ENCODE measurements at places on chromosomes 4 and X.
A peak's percentile ranks its signal among the peaks of the same experiment; 100 is the strongest.

DNA sequence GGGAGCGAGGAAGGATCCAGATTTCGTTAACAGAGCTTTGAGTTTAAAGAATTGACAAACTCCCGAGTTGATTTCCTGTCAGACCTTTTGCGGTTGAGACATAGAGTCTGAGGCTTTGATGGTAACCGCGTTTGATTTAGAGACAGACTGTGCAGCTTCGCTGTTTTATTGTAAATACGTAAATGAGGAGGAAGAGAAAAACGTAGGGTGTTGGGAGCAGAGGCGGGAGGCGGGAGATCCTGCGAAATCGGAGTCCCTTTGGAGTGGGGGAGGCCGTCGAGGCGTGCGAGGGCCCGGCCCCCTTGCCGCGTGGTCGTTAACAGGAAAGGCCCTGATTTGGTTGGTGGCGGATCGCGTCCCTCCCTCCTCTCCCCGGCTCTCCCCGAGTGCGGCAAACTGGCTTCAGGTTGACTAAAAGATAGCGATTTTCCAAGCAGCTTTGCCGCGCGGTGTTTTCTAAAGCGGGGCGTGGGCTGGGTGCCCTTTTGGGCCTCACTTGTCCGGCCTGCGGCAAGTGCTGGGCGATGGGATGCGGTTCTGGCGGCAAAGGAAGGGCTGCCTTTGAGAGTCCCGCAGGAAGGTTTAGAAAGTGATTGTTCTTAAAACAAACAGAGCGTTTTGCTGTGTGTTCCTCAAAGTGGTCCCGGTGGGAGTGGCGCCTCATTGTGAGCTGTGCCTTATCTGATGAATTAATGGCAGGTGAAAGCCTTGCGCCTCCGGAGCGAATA, 857 bp downstream of the SCML1 start:
- peak; percentile 50 for DNase-seq
- no peaks in the 10 kb centered on the region for H3K27me3 ChIP-seq
- peak overlapping the region; percentile 92 for H3K27ac ChIP-seq
- peak overlapping the region; percentile 68 for H3K4me3 ChIP-seq

GRCh38 chr4:1992468-1993168, 16.2 kb downstream of the NELFA start:
- DNase-seq, result no peak
- H3K36me3 ChIP-seq, result peaks cover 32% of the 10 kb centered on the region
- no peaks in the 10 kb centered on the region for H3K27me3 ChIP-seq
- no peaks in the 10 kb centered on the region for H3K4me1 ChIP-seq

DNA sequence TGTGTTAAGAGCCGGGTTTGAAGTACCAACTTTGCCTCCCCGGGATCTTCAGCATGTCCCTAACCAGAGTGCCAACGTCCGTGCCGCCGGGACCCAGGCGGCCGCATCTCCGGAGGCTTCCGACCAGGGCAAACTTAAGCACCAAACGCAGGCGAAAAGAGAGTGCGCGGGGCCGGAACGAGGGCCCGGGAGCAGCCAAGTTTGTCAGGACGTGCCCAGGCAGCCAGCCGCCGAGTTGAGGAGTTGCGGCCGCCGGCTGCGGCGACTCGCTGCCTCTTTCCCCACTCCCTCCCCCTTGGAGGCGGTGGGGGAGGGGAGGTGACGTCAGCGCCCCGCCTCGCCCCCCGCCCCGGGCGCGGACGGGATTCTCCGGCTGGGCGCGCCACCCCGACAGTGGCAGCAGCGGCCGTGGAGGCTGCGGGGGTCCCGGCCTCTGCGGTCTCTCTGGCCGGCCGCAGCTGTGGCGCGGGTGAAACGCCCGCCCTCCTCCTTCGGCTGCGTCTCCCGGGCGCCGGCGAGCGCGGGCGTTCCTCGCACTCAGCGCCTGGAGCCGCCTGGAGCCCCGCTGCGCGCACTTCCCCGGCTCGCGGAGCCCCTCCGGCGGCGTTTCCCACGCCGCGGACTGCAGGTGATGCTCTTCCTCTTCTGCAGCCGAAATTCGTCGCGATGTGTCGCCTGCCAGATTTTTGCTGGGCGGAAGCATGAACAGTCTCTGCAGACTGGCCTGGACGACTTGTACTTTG, 2.9 kb upstream of the FAT1 start:
- DNase-seq, result peak; percentile 88
- no peaks in the 10 kb centered on the region for H3K36me3 ChIP-seq
- no peaks in the 10 kb centered on the region for H3K4me1 ChIP-seq
- peak overlapping the region; percentile 94 for H3K27ac ChIP-seq
- H3K4me3 ChIP-seq, result peak overlapping the region; percentile 69
- H3K27me3 ChIP-seq, result peaks cover 13% of the 10 kb centered on the region

DNA sequence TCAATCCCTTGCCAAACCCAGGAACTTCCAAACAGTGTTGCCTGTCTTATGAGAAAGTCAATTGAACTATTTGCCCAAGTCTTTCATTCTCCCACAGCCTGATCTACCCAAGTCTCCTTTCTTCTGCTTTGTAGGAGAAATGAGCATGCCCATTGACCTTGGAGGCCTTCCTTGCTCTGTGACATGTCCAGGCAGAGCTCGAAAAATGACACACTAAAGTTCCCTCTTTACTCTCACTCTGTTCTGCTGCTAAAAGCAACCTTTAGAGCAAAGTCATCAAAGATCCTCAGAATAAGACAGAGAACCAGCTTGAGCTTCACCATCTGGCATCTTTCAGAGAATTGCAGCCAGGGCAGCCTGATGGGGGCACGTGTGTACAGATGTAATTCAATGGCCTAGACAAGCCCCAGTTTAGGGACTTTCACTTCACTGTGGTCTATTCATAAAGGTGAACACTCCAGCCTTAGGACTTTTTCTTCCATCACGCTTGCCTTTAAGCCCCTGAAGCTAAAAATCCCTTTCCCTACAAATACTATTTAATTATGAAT, 136.4 kb downstream of the AMELX start:
- H3K27ac ChIP-seq, result no peak overlapping the region
- H3K4me3 ChIP-seq, result no peak overlapping the region
- no peaks in the 10 kb centered on the region for H3K36me3 ChIP-seq

GRCh38 chrX:123093792-123094191, 90.3 kb upstream of the GRIA3 start:
- H3K4me1 ChIP-seq, result no peaks in the 10 kb centered on the region
- H3K27me3 ChIP-seq, result no peaks in the 10 kb centered on the region
- H3K27ac ChIP-seq, result no peak overlapping the region
- no peaks in the 10 kb centered on the region for H3K36me3 ChIP-seq
- H3K4me3 ChIP-seq, result no peak overlapping the region
- DNase-seq, result no peak

DNA sequence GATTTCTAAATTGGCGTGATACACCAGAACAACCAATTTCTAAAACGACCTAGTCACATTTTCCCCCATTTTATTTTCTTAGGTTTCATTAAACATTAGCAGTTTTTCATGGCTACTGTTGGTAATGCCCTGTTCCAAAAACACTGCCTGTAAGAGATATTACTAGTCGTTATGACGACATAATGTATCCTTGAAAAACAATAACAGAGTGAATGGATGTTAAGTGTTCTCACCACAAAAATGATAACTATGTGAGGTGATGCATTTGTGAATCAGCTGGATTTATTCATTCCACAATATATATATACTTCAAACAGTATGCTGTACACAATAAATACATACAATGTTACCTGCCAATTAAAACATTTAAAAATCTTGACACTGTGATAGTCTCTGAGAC, 1147.6 kb upstream of the PCDH10 start:
- H3K27ac ChIP-seq, result no peak overlapping the region
- no peak for DNase-seq
- no peaks in the 10 kb centered on the region for H3K4me1 ChIP-seq
- no peaks in the 10 kb centered on the region for H3K36me3 ChIP-seq

DNA sequence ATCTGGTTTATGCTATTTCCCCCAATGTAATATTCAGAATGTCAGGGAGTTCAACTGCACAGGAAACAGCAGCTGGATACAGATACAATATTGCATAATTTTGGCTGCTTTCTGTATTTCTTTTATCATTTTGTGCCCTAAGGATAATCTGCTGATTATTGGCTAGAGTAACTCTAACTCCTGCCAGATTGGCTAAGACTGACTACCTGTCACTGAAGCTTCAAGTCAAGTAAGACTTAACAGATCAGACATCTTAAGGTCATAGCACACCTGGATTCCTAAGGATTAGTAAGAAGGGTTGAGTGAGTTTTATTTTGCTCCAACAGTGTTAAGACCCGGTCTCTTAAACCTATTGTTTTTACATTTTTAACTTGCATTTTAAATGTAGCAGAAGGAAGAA, 136.8 kb downstream of the KLF8 start:
- DNase-seq, result no peak
- no peaks in the 10 kb centered on the region for H3K27me3 ChIP-seq
- H3K4me3 ChIP-seq, result no peak overlapping the region
- H3K27ac ChIP-seq, result no peak overlapping the region
- H3K4me1 ChIP-seq, result no peaks in the 10 kb centered on the region

DNA sequence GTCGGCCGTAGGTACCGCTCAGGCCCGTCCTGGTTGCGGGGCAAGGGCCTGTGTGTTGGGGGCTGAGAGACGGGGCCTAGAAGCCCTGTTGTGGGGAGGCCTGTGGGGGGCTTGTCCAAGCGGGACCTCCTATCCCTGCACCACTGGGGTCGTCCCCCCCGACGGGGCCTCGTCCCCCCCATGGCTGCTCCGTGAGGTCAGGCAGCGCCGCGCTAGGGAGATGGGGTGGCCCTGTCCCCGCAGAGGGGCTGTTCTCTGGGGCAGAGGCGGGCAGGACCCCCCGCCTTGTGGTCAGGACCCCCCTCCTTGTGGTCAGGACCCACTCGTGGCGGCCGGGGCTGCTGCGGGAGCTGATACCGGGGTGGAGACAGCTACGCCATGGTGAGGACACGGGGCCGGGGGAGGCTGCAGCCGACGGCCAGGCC, 12.1 kb upstream of the GTPBP6 start:
- H3K27me3 ChIP-seq, result peaks cover 21% of the 10 kb centered on the region
- no peak overlapping the region for H3K27ac ChIP-seq
- no peak overlapping the region for H3K4me3 ChIP-seq
- peaks cover 9% of the 10 kb centered on the region for H3K4me1 ChIP-seq

- H3K36me3 ChIP-seq, result no peaks in the 10 kb centered on the region
- no peaks in the 10 kb centered on the region for H3K4me1 ChIP-seq
These were observed 222.1 kb downstream of the FRMPD4 start for GRCh38 chrX:12360383-12360782.

- H3K4me3 ChIP-seq, result no peak overlapping the region
- H3K27me3 ChIP-seq, result no peaks in the 10 kb centered on the region
- H3K36me3 ChIP-seq, result no peaks in the 10 kb centered on the region
- H3K27ac ChIP-seq, result no peak overlapping the region
- no peak for DNase-seq
These were observed 51.8 kb upstream of the TRAM1L1 start for GRCh38 chr4:117137145-117137544.

DNA sequence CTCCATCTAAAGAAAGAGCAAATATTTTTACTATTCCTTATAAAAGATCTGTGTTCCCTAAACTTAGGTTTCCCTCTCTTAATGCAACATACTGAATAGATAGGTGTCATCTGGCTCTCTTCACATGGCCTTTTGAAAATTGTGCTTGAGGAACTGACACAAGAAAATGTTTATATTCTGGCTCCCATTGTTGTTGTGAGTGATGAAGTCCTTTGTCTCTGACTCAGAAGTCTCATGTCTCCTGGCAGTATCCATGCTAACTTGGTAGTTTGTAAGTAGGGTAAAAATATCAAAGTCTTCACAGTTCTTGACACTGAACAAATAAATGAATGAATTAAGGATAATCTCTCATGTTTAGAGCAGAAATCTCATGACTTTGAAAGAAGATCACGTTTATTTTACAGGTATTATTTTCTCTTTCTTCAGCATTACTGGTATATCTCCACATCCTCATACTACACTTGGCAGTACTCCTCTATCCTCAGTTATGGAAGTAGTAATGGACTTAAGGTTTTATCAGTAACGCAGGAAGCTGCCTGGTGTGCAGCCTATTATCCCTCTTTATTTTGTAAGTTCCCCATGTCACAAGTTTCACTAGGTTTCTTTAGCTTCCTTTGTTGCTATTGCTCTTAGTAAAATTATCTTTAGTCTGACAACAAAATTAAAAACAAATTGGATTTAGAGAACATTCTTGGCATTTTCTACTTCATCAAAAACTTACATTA, 14.2 kb upstream of the PABPC4L start:
- no peaks in the 10 kb centered on the region for H3K27me3 ChIP-seq
- H3K4me3 ChIP-seq, result no peak overlapping the region
- H3K36me3 ChIP-seq, result no peaks in the 10 kb centered on the region
- no peak overlapping the region for H3K27ac ChIP-seq

DNA sequence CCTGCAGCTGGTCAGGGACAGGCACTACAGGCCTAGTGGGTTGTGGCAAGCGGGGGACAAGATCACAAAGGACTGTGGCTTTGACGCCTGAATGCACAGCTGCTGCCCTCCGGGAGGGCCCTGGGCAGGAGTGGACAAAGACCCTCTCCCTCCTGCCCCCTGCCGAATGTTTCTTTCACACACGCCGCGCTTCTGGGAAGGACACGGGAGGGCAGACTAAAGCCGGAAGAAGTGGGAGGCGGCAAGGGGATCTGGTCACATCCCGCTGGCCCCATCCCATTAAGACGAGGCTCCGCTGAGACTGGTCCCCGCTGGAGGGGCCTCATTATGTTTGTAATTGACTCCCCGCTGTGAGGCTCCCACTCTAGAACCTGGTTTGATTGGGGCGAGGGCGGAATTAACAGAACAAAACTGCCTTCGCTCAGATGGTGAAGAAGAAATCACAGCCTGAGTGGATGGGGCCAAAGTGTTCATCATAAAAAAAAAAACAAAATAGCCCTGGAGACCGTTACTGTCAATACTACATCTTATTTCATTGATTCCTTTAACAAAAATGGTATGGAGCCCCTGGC, 37.8 kb upstream of the PSAPL1 start:
- no peak overlapping the region for H3K4me3 ChIP-seq
- no peaks in the 10 kb centered on the region for H3K36me3 ChIP-seq
- no peaks in the 10 kb centered on the region for H3K4me1 ChIP-seq
- no peaks in the 10 kb centered on the region for H3K27me3 ChIP-seq

- no peaks in the 10 kb centered on the region for H3K27me3 ChIP-seq
- no peak for DNase-seq
- no peaks in the 10 kb centered on the region for H3K36me3 ChIP-seq
- H3K4me1 ChIP-seq, result no peaks in the 10 kb centered on the region
These were observed 93.6 kb downstream of the LNX1 start for GRCh38 chr4:53497487-53498244.

DNA sequence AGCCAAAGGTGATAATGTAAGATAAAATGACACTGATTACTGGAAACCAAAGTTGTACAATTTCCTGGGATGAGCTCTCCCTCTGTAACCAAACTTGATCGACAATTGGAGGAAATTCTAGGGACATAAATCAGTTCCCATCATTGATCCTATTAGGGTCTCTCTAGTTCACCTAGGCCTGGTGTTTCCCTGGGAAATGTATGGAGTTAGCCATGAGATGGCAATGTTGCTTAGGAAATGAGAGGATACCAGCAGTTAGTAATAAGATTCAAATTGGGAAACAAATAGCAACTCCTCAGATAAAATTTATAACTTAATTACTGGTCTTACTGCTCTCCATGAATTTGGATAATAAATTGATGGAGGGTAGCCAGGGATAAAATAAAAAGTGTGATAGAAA, 52.2 kb downstream of the SPATA18 start:
- no peak for DNase-seq
- no peaks in the 10 kb centered on the region for H3K27me3 ChIP-seq
- no peak overlapping the region for H3K4me3 ChIP-seq
- H3K27ac ChIP-seq, result no peak overlapping the region

- no peaks in the 10 kb centered on the region for H3K4me1 ChIP-seq
- H3K27me3 ChIP-seq, result peaks cover 22% of the 10 kb centered on the region
- H3K4me3 ChIP-seq, result no peak overlapping the region
These were observed 2.5 kb downstream of the GABRQ start for GRCh38 chrX:152640034-152640818.

- H3K4me3 ChIP-seq, result no peak overlapping the region
- no peak for DNase-seq
- H3K4me1 ChIP-seq, result no peaks in the 10 kb centered on the region
- no peaks in the 10 kb centered on the region for H3K27me3 ChIP-seq
- no peaks in the 10 kb centered on the region for H3K36me3 ChIP-seq
These were observed 42.1 kb upstream of the KLHL34 start for GRCh38 chrX:21700275-21700674.
